ENCODE measurements at places on chromosomes 1 and 21.
A peak's percentile ranks its signal among the peaks of the same experiment; 100 is the strongest.

DNA sequence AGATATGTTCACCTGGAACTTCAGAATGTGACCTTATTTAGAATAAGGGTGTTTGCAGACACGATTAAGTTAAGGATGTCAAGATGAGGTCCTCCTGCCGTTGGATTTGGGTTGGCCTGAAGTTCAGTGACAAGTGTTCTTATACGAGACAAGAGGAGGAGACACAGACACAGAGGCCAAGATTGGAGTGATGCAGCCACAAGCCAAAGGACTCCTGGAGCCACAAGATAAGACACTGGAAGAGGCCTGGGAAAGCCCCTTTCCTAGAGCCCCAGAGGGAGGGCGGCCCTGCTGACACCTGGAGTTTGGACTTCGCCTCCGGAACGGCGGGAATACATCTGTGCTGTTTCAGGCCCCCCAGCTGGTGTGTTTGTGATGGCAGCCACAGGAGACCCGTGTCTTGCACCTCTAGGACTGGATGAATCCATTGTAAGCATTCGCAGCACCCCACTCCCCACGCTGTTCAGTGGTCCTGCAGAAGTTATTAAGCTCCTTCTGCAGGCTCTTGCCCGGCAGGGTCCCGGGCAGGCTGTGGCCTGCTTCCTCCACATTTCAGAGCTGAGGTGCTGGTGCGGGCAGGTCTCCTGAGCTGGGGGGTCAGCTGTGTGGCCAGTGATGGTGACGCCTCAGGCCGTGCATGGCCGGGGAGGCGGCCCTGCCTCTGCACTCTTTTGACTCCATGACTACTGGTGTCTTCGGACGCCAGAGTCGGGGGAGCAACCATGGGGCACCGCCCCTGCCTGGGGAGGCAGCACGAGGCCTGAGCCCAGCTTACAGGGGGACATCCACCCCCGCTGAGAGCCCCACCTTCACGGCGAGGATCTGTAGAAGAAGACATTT, 34.6 kb downstream of the UMODL1 start:
- no peak for DNase-seq

DNA sequence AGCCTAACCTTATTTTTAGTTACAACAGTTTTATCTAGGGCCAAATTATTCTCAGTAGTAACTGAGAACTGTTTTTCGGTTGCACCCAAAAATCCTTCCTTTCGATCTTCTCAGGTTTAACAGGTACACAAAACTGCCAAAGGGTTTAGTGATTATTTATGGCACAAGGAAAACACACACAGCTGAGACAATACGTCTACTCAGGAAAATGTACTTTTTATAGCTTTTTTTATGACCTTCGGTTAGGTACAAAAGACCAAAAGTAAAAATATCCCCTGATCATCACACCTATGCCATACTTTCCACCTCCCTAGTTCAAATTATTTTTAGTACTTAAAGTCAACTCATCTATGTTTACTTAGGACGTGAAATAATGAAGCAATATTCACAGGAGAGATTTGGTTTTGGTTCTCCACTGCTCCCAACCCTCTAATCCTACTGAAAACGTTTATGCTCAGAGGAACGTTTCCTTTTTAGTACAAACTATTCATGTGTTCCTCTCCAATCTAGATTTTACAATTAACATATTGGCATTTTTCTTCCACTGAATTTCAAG, 48.7 kb downstream of the TTLL7 start:
- DNase-seq = no peak

GRCh38 chr1:17212487-17213121, 7.7 kb downstream of the PADI1 start:
- DNase-seq = peak; percentile 38

GRCh38 chr1:40409467-40409866, 35.9 kb downstream of the SMAP2 start:
- no peak for DNase-seq

DNA sequence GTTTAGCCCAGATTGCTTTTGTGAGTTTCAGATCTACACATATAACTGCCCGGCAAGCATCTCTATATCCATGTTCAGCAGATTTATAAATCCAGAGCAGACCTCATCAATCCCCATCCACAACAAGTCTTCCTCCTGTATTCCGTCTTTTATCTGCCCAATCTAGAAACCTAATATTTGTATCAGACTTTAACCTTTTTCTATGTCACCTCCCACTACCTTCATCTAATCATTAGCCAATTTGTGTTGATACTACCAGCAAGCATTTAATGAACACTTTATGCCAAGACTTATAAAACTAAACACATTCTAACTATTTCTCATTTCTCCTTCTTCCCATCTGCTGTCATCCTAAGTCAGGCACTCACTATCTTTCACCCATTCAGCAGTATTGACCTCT, 135.5 kb downstream of the PBX1 start:
- no peak for DNase-seq

DNA sequence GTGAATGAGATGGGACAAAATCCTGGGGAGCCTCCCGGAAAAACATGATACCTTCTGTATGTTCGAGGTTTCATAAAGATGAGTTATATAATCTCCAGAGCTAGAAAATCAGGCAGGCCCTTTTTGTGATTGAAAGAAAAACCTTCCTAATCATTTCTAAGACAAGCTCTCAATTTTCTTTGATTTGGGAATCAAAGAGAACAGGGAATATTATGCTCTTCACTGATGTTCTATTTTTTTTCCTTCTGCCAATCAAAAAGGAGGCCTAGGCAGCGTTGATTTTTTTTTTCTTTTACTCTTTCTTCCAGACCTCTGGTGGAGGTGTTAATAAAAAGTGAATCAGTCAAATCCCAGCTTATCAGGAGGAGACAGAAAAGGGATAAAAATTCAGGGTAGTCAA, 34.5 kb downstream of the DIRAS3 start:
- no peak for DNase-seq

- DNase-seq = no peak
Measured at GRCh38 chr21:34998176-34998575, 50.9 kb downstream of the RUNX1 start.

DNA sequence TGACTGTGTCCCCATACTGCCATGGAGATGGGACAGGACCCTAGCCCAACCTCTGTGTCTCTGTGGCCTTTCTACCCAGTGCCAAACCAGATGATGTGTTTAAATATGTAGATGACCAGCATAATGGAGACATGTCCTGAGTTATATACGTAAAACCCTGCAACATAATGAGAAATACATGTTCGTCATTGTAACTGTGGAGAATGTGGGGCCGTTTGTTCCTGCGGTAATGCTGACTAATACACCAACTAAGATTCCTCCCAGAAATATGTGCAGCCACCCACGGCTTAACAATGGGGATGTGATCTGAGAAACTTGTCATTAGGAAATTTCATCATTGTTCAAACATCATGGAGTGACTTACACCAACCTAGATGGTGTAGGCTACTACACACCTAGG, 71.7 kb upstream of the SIM2 start:
- no peak for DNase-seq

DNA sequence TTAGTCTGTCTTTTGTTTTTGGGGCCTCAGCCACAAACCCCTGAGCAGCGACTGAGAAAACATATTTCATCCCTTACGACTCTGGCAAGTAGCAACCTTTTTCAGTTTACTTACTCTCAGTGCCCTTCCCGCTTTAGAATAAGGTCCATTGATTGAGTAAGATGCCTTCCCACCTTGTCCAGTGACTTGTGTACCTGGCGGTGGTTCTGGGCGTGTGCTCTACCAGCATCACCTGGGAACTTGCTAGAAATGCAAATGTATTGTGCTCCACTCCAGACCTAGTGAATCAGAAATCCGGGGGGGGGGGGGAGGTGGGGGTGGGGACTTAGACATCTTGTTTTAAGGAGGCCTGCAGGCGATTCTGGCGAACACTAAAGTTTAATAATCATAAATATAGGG, 72.1 kb downstream of the S1PR1 start:
- no peak for DNase-seq

GRCh38 chr1:9410737-9411297, 118.1 kb downstream of the SPSB1 start:
- peak; percentile 68 for DNase-seq

DNA sequence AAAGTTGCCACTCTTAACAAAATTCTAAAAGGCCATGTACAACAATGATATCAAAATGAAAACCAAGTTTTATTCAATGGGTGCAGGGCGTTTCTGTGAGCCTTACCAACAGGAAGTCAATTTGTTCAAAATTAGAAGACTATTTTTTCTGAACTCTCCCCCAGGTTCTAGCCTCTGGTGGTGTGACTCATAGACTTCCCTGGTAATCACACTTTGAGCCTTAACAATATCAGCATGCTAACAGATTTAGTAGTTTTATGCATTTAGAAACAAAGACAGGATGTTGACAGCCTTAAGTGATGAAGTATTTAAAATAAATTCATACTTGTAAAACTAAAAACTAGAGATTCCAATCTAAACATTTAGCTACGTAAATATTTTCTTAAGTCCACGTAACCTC, 88.4 kb downstream of the LRRC8C start:
- no peak for DNase-seq

DNA sequence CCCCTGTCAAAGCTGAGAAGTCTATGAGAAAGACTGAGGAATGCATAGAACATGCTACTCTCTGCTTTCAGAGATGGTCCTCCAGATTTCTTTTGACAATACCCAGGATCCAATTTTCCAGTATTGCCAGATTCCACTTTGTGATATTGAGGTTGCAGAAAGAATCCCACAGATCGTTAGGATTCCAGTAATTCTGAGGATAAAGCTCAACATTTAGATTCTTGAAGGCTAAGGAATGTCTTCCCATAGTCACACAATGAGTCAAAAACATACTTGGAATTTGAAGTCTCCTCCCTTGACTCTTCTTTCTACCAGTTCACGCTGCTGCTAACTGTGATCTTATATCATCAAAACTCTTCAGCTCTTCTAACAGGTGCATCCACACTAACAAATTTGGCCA, 57.1 kb downstream of the TNFSF18 start:
- no peak for DNase-seq
